Natural killer cell (primary cell): ENCODE measurements at places on chromosomes 1 and 21.

DNA sequence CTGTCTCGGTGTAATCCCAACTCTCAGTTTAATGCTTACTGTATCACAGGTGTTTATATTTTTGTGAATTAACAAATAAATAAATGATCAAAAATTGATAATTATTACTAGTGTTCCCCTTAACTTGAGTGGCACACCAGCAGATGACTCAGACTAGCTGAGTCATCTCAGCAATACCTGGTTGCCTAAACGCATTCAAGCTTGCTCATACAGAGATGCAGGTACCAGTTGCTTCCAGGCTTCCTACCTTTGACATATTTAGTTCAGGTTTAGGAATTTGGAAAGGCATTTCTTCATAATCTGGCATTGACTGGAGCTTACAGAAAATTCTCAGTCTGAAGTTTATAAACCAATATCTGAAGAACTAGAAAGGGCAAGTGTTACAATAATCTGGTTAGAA is 78.9 kb upstream of the LMO4 start:
- DNase-seq = no peak

DNA sequence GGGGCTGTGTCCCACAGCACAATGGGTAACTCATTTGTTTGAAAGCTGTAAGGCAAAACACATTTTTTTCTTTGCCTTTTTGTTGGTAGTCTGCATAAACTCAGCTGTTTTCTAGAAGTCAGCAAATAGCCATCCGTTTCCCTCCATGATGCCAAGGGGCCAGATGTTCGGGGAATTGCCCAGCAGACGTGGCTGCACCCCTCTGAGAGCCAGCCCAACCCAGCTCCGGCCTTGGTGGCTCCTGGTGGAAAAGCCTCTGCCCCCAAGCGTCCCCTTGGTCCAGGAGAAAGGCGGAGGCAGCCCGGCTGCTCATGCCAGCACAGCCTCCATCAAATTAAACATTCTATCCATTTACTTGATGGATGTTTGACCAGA is 58.4 kb upstream of the ADARB1 start:
- no peak for DNase-seq

- DNase-seq = no peak
Measured at GRCh38 chr21:42338729-42339715, 11.8 kb downstream of the TFF2 start.

DNA sequence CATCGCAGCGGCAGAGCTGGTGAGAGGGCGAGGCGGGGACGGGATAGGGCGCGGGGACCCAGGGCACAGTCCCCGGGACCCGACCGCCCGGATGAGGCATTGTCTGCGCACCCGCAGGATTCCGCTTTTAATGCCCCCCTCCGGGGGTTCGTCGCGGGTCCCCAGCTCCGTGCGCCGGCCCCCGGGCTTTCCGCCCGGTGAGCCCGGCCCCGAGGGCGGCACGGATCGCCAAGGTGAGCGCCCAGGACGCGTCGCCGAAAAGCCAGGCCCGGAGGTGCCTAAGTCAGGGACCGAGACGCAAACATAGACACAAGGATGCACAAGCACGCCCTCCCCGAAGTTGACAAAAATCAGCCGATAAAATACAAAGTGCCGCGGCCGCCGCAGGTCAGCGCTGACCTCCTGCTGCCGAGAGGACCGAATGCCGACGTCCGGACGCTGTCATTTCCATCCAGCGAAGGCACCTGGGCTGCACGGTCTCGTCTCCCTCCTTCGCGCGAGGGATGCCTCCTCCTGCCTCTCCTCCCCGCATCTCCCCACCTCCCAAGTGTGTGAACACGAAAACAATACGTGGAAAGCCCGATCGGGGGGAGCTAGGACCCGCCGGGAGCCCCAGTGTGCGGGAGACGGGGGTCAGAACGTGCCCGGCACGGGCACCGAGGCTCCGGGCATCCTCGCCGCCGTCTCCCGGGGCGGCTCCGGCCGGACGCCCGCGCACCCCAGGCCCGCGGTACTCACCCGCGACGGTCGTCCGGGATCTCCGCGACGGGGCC is 101.1 kb upstream of the SOD1 start:
- peak; percentile 56 for DNase-seq

DNA sequence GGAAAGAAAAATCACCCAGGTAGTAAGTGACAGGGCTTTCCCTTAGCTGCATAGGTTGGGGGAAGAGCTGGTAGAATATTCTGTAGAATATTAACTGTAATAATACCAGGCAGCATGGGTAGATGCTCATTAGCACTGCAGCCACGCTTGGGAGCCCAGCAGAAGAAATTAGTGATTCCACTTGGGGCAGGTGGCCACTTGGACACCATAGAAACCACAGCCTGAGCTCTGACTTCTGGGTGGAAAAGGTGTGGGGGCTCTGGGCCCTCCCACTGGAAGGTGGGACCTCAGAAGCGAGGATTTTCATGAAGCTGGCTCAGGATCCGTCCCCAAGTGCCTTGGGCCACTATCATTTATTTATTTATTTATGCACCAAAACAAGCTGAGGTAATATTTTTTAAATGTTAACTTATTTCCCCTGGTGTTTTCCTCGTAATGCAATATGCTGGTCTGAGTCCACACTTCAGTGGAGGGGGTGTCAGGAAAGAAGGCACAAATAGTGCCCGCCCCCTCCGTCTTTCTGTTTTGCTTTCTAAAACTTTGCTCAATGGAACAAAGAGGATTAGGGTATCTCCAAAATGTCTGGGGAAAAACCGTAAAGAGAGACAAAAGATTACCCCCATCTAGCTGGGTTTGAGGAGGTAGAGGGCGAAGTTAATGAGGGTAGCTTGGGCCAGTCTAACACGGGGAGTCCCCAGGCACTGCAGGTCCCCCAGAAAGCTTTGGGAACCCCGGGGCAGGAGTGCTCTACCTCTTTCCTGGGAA is 75.2 kb upstream of the GADD45A start:
- DNase-seq = no peak

DNA sequence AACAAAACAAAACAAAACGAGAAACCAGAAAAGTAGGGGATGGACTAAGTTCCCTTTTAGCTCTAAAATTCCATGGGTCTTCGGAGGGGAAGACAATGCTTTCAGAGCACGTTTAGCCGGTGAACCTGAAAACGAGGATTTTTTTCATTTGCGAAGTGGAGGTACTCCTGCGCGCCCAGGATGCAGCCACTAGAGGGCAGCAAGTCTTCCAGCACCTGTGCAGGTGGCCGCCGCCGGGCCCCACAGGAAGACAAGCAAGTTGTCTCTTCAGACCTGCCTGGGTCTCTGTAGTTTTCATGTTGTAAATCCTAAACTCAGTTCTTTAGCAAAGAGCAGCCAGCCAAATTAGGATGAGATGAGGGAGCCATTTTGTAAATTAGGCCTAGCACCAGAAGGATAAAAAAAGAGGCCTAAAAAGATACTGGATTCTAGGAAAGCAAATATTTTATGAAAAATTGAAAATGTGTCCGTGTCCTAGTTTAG is 17.7 kb upstream of the SNX27 start:
- DNase-seq = peak; percentile 68

- DNase-seq = no peak
Measured at GRCh38 chr1:174469687-174470086, 21.9 kb downstream of the GPR52 start.

DNA sequence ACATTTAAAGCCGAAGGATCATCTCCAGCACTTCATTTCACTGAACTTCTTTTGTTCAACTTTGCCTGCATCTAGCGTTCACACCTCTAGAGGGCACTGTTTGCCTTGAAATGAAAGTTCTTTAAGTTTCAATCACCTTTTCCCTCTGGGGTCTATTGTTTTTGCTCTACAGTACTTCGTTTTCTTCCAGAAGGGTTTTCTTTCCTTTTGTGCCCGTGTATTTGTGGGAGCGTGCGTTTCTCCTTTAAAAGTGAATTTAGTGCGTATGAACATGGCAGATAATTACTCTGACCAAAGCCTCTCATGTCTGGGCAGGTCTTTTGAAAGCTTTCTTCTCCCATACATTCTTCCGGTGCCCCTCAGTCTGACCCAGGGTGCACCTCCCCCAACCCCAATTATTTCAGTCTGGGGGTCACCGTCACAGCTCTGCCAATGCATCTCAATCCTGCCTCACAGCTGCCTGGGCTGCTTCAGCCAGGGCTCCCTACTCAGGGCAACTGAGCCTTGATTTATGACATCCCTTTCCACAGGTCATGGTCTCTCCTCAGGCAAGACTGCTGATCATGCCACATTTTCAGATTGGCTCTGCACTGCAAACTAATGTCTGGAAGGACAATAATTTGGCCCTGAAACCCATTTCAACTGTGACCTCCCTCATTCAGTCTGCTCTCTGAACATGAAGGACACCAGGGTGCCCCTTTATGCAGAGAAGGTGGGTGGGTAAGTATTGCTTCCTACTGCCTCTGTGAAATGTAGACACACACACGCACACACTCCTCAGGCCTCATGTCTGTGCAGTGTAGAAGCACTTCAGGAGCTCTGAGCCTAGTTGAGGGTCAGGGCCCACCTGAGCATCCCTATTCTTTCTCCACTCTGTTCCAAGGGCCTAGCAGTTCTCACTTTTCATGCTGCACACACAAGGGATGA is 88.6 kb downstream of the NUF2 start:
- peak; percentile 38 for DNase-seq

DNA sequence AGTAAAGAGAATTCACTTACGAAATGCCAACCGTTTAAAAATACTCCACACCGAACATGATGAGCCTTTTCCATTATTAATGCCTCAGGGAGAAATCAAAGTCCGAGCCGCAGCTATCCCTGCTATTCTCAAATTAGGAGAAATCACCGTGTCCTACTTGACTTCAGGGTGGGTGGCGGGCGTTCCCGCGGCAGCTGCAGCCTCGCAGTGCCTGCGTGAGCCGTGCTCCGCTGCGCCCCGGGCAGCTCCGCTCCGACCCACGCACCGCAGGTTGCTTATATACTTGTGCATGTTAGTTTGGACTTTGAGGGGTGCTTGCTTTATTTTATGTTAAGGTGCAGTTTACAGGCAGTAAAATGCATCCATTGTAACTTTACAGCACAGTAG is 35.6 kb upstream of the PCBP3 start:
- no peak for DNase-seq

GRCh38 chr1:51679435-51679834 is 62.5 kb downstream of the OSBPL9 start:
- DNase-seq = no peak

DNA sequence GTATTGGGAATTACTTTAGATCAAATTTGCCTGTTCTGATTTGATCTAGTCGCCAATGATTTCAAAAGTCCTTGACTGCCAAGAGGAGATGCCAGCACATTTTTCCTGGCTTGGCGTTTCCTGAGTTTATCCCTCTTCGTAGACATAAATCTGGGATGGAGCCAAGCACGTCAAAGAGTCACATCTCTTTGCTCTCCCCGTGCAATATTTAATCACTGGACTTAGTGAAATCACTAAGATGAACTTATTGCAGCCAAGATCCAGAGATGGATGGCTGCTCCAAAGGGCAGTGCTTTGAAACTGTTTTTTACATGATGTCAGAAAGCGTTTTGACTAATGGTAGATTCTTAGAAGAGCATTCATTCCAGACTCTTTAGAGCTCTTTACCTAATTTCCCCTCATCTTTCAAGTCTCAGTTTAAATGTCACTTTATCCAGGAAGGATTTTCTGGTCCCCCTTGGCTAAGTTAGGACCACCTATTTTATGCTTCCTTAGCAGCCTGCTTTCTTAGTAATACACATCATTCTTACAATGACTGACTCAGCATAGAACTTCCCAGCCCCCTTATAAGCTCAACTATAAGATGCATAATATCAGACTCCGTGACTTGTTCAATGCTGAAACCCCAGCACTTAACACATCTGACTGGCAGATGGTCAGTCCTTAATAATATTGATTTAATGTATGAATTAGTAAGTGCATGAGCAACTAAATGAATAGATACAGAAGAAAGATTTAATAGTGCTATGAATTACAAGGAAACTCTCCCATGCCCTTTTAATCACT is 94.4 kb upstream of the GREM2 start:
- DNase-seq = no peak

DNA sequence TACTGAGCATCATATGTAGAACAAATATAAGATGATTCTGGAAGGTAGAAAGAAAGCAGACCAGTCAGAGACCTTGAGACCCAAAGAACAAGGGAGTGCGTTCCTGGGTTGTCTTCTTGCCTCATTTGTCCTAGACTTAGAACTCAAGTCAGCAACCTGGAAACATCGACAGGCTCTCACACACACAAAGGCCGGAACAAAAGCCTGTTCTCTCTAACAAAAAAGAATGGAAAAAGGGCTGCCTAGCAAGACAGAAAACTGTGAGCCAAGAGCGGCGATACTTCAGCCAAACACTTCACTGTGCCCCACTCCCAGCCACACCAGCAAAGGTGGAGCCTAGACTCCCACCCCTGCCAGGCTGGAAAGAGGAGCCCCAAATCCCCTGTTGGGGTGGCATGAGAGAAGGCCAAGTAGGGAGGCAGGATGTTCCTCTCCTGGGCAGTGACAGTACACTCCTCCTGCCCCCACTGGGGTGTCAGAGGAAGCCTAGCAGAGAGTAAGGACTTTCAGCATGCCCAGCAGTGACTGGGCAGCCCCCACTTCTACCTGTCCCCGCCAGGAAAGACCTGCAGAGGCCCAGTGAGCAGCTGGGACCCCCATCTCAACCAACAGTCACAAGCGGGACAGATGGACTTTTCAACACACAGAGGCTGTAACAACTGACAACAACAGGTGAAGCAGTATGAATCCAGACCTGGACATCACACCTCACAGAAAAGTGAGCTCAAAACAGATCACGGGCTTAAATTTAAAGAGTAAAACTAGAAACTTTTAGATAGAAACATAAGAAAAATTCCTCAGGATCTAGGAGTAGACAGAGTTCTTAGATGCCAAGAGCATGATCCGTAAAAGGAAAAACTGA is 33.0 kb downstream of the MRAP start:
- DNase-seq = no peak

DNA sequence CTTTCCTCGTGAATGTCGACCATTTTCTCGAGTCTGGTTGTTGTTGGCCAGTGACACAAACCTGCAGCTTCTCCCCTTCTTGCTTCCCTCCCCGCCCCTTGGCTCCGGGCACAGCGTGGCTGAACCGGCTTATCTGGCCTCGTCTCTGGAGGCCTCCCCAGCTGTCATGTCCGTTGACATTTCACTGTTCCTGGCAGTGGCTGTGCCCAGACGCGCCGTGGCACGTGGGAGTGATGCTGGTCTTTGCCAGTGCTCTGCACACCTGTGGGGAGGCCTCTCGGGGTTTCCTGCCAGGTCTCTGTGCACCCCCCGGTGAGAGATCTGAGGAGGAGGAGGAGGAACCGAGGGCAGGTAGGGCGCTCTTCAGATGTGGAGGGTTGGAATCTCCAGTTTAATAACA is 23.7 kb downstream of the SKI start:
- DNase-seq = no peak

DNA sequence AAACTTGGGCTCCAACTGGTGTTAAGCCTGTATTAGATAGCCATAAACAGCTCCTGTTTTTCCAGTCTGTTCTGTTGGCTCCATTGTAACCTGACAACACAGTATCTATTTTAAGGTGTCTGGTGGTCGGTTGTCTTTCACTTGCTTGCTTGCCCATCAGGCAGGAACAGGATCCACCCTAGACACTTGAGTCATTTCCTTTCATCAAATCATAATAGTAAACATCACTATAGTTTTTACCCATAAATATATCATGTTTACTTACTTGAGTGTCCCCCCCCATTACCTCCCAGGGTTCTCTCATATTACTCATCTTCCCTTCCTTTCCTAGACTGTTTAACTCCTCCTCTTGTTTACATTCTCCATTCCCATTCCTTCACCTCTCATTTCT is 2.9 kb downstream of the DDI2 start:
- peak; percentile 45 for DNase-seq
